ENCODE measurements at places on chromosomes 1 and 21. TPM values are rescaled to one million over a fixed set of nuclear protein-coding genes. Genes with fewer than 3 reads are reported as not detected.

OR2L3 gene
- total RNA-seq = not detected

AGT gene
- total RNA-seq = not detected

- no peaks in the 10 kb centered on the region for H3K27me3 ChIP-seq
- no peaks in the 10 kb centered on the region for H3K4me1 ChIP-seq
- H3K4me3 ChIP-seq = no peak overlapping the region
- no peak for DNase-seq
- H3K36me3 ChIP-seq = no peaks in the 10 kb centered on the region
These were observed 15.4 kb downstream of the TTLL10 start for GRCh38 chr1:1189111-1189510.

- H3K27me3 ChIP-seq = no peaks in the 10 kb centered on the region
- H3K4me1 ChIP-seq = no peaks in the 10 kb centered on the region
- no peak overlapping the region for H3K27ac ChIP-seq
- H3K36me3 ChIP-seq = peaks cover 47% of the 10 kb centered on the region
These were observed 9.2 kb downstream of the ATP13A2 start for GRCh38 chr1:17002524-17002902.

DNA sequence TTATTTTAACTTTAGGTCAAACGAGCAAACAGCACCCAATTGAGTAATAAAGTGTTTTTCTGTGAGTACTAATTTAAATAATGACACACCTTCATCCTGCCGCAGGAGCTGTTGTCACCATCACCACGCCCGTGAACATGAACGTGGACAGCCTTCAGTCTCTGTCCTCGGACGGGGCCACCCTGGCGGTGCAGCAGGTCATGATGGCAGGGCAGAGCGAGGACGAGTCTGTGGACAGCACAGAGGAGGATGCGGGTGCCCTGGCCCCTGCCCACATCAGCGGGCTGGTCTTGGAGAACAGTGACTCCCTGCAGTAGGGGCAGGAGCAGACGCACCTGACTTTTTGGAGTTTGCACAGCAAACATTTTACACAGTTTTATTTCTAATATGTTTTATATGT is 45.9 kb downstream of the CBS start:
- H3K4me3 ChIP-seq = no peak overlapping the region
- H3K27ac ChIP-seq = no peak overlapping the region
- no peaks in the 10 kb centered on the region for H3K27me3 ChIP-seq
- no peak for DNase-seq

- no peaks in the 10 kb centered on the region for H3K36me3 ChIP-seq
- H3K27me3 ChIP-seq = no peaks in the 10 kb centered on the region
- no peak overlapping the region for H3K27ac ChIP-seq
- H3K4me3 ChIP-seq = no peak overlapping the region
These were observed 384.1 kb upstream of the PLXNA2 start for GRCh38 chr1:208628022-208628914.

DNA sequence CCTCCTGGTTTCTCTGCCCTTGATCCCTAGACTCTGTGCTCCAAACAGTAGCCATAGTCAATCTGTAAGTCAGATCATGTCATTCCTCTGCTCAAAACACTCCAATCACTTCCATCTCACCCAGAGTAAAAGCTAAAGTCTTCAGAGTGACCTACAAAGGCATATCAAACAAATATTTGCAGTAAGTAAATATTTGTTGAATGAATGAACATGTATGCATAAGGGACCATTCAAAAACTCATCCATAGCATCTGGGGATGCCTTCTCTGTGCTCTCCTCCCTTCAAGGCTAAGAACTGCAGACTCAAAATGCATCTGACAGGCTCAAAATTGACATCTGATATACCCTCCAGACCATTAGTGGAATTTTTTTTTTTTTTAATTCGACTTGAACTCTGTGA is 18.1 kb upstream of the AK5 start:
- no peaks in the 10 kb centered on the region for H3K36me3 ChIP-seq
- DNase-seq = no peak
- H3K4me1 ChIP-seq = no peaks in the 10 kb centered on the region
- H3K27ac ChIP-seq = no peak overlapping the region
- peaks cover 45% of the 10 kb centered on the region for H3K27me3 ChIP-seq
- no peak overlapping the region for H3K4me3 ChIP-seq

DNA sequence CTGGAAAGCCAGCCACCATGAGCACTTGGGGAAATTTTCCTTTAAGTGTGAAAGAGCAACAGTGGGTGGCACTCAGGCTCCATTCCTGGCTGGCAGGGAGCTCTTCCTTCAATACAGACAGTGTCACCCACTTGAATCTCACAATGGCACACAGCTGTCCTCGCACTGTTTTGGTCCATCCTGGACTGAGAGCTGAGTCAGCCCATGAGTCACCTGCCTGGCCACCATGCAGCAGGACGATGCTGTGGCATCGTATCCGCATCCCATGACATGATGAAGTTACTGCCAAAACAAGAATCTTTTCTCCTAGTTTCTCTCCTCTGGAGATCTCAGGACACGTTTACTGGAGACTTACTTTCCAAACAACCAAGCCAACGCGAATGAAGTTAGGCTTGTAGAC is 6.0 kb downstream of the TMPRSS2 start:
- H3K4me1 ChIP-seq = peaks cover 12% of the 10 kb centered on the region
- H3K4me3 ChIP-seq = no peak overlapping the region
- DNase-seq = no peak
- peaks cover 28% of the 10 kb centered on the region for H3K27me3 ChIP-seq
- no peak overlapping the region for H3K27ac ChIP-seq

DNA sequence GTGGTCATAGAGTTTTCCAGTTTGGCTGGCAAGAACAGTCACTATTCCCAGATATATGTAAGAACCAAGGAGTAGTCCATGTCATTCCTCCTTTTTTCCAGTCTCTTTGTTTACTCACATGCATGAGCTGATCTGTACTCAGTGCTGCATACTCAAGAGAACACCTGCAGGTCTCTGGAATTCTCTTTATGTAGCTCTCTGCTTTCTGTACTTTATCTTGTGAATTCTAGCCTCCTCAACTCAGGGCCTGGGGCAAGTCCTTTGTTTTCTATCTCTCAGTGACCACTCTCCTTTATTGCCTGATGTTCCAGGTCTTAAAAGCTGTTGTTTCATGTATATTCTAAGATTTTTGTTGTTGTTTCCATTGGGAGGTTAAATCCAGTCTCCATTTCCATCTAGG is 478.9 kb downstream of the DPYD start:
- H3K36me3 ChIP-seq = no peaks in the 10 kb centered on the region
- no peak for DNase-seq
- no peak overlapping the region for H3K4me3 ChIP-seq
- no peaks in the 10 kb centered on the region for H3K4me1 ChIP-seq

- H3K4me3 ChIP-seq = no peak overlapping the region
- H3K27me3 ChIP-seq = no peaks in the 10 kb centered on the region
- H3K4me1 ChIP-seq = peaks cover 8% of the 10 kb centered on the region
- no peaks in the 10 kb centered on the region for H3K36me3 ChIP-seq
- H3K27ac ChIP-seq = no peak overlapping the region
These were observed 316.2 kb downstream of the MATN1 start for GRCh38 chr1:30406996-30407864.

DNA sequence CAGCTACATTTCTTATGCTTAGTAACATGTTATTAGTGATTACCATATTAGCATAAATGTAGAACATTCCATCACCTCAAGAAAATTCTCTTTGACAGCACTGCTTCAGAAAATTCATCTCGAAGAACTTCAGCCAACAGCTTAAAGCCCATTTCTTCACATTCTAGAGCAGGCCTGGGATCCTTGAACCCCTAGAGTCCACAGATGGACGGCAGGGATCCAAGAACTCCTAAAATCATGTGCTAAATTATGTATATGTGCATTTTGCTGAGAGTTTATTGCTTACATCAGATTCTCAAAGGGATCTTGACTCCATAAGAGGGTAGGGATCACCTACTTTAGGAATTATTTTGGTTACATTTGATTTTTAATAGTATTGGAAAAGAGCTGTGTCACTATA is 76.2 kb upstream of the TEKT2 start:
- no peaks in the 10 kb centered on the region for H3K27me3 ChIP-seq
- DNase-seq = no peak
- H3K4me3 ChIP-seq = no peak overlapping the region
- H3K4me1 ChIP-seq = no peaks in the 10 kb centered on the region
- peaks cover 21% of the 10 kb centered on the region for H3K36me3 ChIP-seq
